ENCODE measurements at places on chromosomes 3 and 15.

GRCh38 chr15:92123962-92124656 is 269.6 kb upstream of the ST8SIA2 start:
- no peaks in the 10 kb centered on the region for H3K4me1 ChIP-seq
- no peaks in the 10 kb centered on the region for H3K27me3 ChIP-seq
- no peak for DNase-seq
- no peak overlapping the region for H3K4me3 ChIP-seq
- no peak overlapping the region for H3K27ac ChIP-seq

- peaks cover 67% of the 10 kb centered on the region for H3K36me3 ChIP-seq
- H3K27me3 ChIP-seq, result no peaks in the 10 kb centered on the region
- H3K4me1 ChIP-seq, result peaks cover 39% of the 10 kb centered on the region
- H3K27ac ChIP-seq, result peak overlapping the region; percentile 68
- H3K4me3 ChIP-seq, result no peak overlapping the region
Measured at GRCh38 chr3:52471371-52472238, 16.2 kb downstream of the NISCH start.

DNA sequence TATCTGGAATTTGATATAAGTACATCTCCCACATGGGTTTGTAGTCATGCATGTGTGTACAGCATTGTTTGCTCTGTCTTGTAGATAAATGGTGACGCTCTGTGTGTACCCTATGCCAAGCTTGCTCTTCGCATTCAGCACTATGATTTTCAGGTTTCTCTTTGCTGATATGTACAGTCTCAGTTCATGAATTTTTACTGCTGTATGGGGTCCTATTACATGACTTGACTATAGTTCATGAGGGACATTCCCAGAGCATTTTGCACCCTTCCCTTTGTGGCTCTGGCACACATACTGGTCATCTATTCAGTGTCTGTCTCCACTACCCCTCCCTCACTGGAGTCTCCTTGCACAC is 132.7 kb downstream of the EEFSEC start:
- no peaks in the 10 kb centered on the region for H3K36me3 ChIP-seq
- no peak overlapping the region for H3K4me3 ChIP-seq
- DNase-seq, result no peak
- peaks cover 13% of the 10 kb centered on the region for H3K4me1 ChIP-seq
- no peak overlapping the region for H3K27ac ChIP-seq

GRCh38 chr3:58630076-58630709 is 36.4 kb downstream of the FAM3D start:
- no peak overlapping the region for H3K4me3 ChIP-seq
- H3K27me3 ChIP-seq, result no peaks in the 10 kb centered on the region
- no peaks in the 10 kb centered on the region for H3K36me3 ChIP-seq

DNA sequence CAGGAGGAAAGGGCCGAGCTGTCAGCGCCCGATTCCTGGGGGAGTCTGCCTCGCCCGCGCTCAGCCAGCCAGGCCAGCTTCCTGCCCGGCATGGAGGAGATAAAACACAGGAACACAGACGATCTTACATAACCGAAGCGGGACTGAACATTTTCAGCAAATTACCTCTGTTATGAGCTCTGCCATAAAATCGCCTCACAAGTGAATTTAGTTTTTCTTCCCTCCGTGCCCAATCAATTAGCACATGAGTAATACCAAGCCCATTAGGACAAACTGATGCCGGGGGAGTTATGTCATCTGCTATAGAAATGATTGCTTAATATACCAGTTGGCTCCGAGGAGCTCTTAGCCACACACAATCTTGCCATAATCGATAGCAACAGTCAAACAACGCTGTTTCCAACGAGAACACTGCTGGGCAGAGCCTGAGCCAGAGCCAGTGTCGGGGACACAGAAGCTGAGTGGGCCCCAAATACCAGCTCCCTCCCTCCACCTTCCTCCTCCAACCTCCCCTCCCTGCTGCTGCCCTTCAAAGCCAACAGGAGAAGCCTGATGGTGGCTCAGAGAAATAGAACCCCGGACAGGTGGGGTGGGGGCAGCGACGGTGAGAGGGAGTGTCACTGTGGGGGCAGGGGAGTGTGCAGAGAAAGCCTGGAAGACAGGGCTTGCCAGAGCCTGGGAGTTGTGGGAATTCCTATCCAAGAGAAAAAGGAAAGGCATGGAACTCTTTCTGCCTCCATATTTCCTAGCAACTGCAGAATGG is 279.4 kb upstream of the TLE3 start:
- H3K36me3 ChIP-seq, result no peaks in the 10 kb centered on the region
- peak overlapping the region; percentile 22 for H3K4me3 ChIP-seq
- H3K4me1 ChIP-seq, result peaks cover 9% of the 10 kb centered on the region
- peaks cover 11% of the 10 kb centered on the region for H3K27me3 ChIP-seq

DNA sequence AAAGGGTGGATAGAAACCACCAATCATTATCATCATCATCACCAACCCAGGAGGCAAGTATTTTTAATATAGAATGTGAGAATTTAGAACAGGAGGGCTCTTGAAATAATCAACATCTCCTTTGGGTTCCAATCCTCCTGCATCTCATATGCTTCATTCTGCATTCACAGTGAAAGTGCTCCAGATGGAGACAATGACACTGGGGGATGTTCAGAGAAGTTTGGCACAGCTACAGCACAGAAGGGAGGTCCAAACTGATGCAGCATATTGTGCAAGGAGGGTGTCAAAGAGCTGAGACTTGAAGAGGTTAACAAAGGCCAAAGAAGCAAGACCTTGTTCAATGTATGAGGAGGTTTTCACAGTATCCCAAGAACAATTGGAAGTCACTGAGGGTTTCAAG is 767.1 kb downstream of the NTRK3 start:
- no peak overlapping the region for H3K4me3 ChIP-seq
- DNase-seq, result no peak
- no peak overlapping the region for H3K27ac ChIP-seq
- H3K27me3 ChIP-seq, result no peaks in the 10 kb centered on the region

GRCh38 chr3:72960812-72961518 is 35.6 kb upstream of the PPP4R2 start:
- H3K27ac ChIP-seq, result peak overlapping the region; percentile 15
- peaks cover 9% of the 10 kb centered on the region for H3K4me1 ChIP-seq
- no peaks in the 10 kb centered on the region for H3K36me3 ChIP-seq
- no peak overlapping the region for H3K4me3 ChIP-seq
- DNase-seq, result no peak
- H3K27me3 ChIP-seq, result no peaks in the 10 kb centered on the region

DNA sequence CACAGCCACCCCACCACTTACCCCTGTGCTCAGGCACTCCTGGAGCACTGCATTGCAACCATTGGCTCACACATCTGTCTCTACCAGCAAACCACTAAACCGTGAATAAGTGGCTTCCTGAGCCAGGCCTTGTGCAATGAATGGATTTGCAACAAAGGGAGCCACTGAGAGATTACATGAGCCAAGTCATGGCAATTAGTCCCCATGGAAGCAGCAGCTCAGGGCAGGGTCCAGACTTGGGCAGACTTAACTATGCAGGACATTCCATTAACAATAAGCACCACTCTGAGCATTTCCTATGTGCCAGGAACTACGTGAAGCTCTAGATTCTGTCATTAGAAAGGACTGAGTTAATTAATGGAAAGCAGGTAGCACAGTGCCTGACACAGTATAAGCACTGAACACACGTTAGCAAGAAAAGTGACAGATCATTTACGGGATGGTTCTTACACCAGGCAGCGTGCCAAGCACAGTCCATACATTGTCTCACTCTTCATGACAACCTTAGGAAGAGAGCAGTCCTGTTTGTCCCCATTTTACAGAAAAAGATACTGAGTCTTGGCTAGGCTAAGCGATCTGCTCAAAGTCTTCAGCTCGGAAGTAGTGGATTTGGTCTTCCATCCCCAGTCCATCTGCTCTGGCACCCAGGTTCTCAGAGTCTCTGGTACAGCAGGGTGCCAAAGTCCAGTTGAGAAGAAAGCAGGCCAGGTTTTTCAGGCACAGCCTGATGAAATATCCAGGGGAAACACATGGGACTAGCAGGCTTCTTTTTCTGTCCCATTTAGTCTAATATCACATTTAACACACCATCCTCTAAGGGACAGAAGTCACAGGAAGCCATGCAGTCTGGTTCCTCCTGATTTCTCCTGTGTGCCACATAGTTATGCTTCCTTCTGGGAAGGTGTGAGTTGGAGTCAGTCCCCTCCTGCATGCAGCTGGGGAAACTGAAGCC is 44.1 kb downstream of the LIPC start:
- no peaks in the 10 kb centered on the region for H3K27me3 ChIP-seq
- H3K27ac ChIP-seq, result peak overlapping the region; percentile 53
- H3K36me3 ChIP-seq, result no peaks in the 10 kb centered on the region
- no peaks in the 10 kb centered on the region for H3K4me1 ChIP-seq

- no peaks in the 10 kb centered on the region for H3K27me3 ChIP-seq
- H3K36me3 ChIP-seq, result no peaks in the 10 kb centered on the region
- no peaks in the 10 kb centered on the region for H3K4me1 ChIP-seq
Measured at GRCh38 chr15:42140383-42141070, 15.9 kb downstream of the PLA2G4F start.

DNA sequence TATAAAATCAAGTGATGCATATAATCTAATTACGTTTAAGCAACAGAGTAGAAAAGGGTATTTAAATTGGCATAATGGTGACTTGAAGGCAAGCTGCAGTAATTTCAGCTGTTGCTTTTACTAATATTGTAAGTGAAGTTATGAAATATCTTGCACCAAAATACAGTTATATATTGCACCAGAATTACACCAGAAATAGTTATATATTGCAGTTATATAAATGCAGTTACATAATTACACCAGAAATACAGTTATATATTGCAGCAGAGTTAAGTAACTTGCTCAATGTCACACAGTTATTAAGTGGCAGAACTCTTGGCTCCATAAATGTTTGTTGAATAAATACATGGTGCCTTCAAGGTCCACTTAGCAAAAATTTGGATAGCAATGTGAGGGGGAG is 51.4 kb downstream of the PCOLCE2 start:
- H3K4me3 ChIP-seq, result no peak overlapping the region
- no peaks in the 10 kb centered on the region for H3K4me1 ChIP-seq
- H3K27me3 ChIP-seq, result no peaks in the 10 kb centered on the region
- H3K27ac ChIP-seq, result no peak overlapping the region
- DNase-seq, result no peak
- no peaks in the 10 kb centered on the region for H3K36me3 ChIP-seq

GRCh38 chr3:3737531-3737930 is 61.7 kb upstream of the LRRN1 start:
- DNase-seq, result no peak
- no peaks in the 10 kb centered on the region for H3K4me1 ChIP-seq
- H3K27ac ChIP-seq, result no peak overlapping the region
- H3K27me3 ChIP-seq, result no peaks in the 10 kb centered on the region

DNA sequence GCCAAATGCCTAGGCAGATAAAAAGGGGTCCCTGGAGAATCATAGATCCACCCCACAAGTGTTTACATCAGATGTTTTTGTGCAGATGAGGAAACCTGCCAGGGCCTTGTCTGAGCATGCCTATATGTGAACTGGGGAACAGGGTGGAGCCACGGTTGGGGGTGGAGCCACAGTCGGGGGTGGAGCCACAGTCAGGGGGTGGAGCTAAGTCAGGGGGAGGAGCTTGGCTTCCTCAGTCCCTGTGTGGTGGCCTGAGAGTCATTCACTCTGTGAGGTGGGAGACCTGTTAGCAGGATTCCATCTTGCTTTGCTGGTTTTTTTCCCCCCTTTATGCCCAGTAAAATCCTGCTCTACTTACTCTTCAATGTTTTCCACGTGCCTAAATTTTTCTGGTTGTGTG is 57.8 kb upstream of the TGFBR2 start:
- no peak overlapping the region for H3K4me3 ChIP-seq
- DNase-seq, result no peak
- no peaks in the 10 kb centered on the region for H3K36me3 ChIP-seq
- H3K27me3 ChIP-seq, result no peaks in the 10 kb centered on the region
- H3K27ac ChIP-seq, result no peak overlapping the region

GRCh38 chr15:48939648-48940047 is 24.1 kb downstream of the SHC4 start:
- no peaks in the 10 kb centered on the region for H3K36me3 ChIP-seq
- no peaks in the 10 kb centered on the region for H3K4me1 ChIP-seq
- no peak overlapping the region for H3K27ac ChIP-seq
- H3K27me3 ChIP-seq, result no peaks in the 10 kb centered on the region
- H3K4me3 ChIP-seq, result no peak overlapping the region

- DNase-seq, result no peak
- no peak overlapping the region for H3K4me3 ChIP-seq
- H3K27ac ChIP-seq, result no peak overlapping the region
- H3K4me1 ChIP-seq, result no peaks in the 10 kb centered on the region
- no peaks in the 10 kb centered on the region for H3K27me3 ChIP-seq
Measured at GRCh38 chr15:81852411-81853149, 193.2 kb downstream of the MEX3B start.

DNA sequence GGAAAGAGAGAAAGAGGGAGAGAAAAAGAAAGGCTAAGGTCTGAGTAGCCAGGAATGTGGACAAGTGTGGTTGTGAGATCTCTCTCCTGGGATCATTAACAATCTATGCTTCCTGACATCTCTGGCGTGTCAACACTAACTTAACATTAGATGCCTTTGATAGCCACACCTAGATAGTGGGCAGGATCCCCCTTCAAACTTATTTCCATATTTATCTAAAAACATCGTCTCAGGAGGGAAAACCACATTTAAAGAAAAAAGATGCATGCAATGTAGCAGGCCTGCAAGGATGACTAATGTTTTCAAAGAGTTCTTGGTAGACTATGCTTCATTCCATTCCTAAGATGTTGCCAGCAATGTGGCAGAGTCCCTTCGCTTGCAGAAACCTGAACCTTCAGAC is 80.9 kb downstream of the MLH1 start:
- H3K4me3 ChIP-seq, result no peak overlapping the region
- no peaks in the 10 kb centered on the region for H3K27me3 ChIP-seq
- H3K27ac ChIP-seq, result no peak overlapping the region
- peaks cover 3% of the 10 kb centered on the region for H3K36me3 ChIP-seq
- H3K4me1 ChIP-seq, result no peaks in the 10 kb centered on the region

DNA sequence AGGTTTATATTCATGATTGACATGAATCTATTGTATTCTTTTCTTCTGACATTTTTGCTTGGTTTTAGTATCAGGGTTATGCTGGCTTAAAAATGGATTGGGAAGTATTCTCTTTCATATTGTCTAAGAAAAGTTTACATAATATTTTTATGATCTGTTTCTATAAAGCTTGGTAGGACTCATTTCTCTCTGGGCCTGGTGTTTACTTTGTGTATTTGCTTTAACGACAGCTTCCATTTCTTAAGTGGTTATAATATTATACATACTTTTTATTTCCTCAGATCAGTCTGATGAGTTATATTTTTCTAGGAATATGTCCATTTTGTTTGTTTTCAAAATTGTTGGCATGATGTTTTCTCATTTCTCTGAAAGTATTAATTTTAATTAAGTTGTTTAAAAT is 117.9 kb upstream of the IL12A start:
- H3K4me3 ChIP-seq, result no peak overlapping the region
- peaks cover 67% of the 10 kb centered on the region for H3K4me1 ChIP-seq
- H3K27ac ChIP-seq, result peak overlapping the region; percentile 71
- no peaks in the 10 kb centered on the region for H3K36me3 ChIP-seq
- DNase-seq, result no peak

DNA sequence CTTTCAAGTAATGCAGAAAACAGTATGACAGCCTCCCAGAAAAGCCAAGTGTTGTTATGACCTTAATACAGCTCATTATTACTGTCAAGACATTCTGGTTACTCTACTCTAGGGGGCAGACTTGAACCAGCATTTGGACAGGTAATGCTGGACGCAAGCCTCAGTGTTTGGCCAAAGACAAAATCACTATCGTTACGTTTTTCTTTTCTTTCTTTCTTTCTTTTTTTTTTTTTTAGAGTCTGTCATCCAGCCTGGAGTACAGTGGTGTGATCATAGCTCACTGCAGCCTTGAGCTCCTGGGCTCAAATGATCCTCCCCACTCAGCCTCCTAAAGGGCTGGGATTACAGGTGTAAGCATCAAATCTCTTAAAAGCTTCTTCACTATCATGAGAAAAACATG is 29.4 kb upstream of the TMEM45A start:
- H3K27me3 ChIP-seq, result no peaks in the 10 kb centered on the region
- no peaks in the 10 kb centered on the region for H3K36me3 ChIP-seq
- H3K4me3 ChIP-seq, result no peak overlapping the region
- no peaks in the 10 kb centered on the region for H3K4me1 ChIP-seq
- H3K27ac ChIP-seq, result no peak overlapping the region
- no peak for DNase-seq
